ENCODE measurements at places on chromosomes 1 and 21.

DNA sequence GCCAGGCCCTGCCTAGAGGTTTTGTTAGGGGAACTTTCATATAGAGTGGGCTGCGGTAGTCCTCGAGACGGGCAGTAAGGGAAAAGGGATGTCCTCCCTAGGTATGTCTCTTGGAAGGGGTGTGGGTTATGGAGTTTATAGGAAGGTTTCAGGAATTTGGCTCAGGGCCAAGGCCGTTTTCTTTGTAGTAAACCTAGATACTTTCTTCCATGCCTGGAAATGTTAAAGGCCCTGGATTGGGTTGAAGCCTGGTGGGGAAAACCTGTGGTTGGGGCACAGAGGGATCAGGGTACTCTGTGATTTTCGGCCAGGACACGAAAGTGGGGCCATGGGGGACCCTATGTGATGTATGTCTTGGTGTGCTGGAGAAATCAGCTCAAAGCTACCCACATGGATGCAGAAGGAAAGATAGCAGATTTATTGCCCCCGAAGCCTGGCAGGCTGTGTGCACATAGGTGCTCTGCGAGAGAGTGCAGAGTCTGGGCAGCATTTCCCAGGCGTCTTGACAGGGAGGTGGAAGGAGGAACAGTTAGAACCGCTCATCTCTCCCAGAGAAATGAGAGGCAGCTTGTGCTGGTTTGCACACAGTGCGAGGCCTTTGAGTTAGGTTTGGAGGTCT is 1.7 kb downstream of the SNAP47 start:
- DNase-seq = no peak

GRCh38 chr1:210233495-210234328 is 1.1 kb downstream of the SERTAD4 start:
- DNase-seq = no peak

- no peak for DNase-seq
Observed at GRCh38 chr1:204828352-204828850, 42.3 kb upstream of the NFASC start.

DNA sequence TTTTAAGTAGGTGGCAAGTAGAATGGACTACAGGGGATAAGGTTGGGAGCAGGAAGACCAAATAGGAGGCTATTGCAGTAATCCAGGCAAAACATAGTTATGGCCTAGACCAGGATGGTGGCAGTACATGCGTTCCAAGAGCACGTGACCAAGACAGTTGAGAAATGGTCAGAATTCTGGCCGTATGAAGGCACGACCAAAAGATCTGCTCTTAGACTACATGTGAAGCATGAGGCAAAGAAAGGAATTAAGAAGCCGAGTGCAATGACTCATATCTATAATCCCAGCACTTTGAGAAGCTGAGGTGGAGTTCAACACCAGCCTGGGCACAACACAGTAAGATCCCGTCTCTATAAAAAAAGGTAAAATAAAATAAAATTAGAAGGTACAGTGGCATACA is 71.3 kb downstream of the LUZP1 start:
- DNase-seq = no peak

DNA sequence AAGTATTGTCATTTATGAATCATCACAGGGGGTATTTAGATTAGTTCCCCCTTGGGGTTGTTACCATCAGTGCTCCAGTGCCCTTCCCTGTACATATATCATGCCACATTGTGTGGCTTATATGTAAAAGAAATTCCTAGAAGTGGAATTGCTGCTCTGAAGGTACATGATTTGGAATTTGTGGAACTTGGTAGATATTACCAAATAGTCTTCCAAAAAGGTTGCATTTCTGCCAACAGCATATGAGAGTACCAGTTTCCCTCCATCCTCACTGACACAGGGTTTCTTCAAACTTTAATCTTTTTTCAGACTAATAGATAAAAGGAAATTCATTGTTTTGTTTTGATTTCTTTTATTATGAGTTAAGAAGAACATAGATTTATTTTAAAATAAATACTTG is 41.3 kb downstream of the AKNAD1 start:
- DNase-seq = no peak

DNA sequence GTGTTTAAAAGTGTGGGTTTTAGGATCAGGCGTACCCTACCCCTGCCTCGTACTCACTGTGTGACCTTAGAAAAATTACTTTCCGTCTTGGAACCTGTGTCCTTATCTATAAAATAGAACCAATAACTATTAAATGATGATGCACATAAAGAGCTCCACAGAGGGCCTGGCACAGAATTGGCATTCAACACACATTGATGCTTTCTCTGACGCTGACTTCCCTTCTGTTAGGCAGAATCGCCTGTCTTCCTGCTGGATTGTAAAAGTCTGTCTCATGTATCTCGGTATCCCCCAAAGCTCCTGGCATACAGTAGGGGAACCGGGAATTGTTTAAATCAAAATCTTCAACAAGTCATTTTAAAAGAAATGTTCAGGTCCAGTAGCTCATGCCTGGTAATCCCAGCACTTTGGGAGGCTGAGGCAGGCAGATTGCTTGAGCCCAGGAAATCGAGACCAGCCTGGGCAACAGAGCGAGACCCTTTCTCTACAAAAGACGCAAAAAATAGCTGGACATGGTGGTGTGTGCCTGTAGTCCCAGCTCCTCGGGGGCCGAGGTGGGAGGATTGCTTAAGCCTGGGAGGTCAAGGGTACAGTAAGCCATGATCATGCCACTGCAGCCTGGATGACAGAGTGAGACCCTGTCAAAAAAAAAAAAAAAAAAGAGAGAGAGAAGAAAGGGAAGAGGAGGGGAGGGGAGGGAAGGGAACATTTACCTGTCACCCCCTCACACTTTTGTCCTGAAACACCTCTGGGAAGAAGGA is 41.3 kb upstream of the FHAD1 start:
- DNase-seq = no peak

DNA sequence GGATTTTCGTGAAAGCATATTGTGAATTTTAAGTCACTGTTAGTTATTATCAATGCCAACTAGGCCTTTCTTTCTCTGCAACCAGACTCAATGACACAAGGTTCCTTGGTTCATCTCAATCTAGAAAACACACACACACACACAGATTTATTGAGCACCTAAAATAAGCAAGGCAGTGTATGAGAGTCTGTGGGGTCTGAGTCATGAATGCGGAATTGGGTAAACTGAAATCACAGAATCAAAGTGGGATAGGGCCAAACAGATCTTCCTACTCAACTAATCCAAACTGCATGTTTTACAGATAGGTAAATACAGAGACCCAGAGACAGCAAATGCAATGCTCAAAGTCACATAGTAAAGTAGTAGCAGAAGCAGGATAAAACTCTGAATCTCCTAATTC is 48.5 kb upstream of the NRDC start:
- no peak for DNase-seq

- DNase-seq = no peak
Observed at GRCh38 chr1:91929250-91929649, 20.0 kb upstream of the BRDT start.

- DNase-seq = no peak
Observed at GRCh38 chr1:223811634-223812101, 34.1 kb downstream of the TP53BP2 start.

DNA sequence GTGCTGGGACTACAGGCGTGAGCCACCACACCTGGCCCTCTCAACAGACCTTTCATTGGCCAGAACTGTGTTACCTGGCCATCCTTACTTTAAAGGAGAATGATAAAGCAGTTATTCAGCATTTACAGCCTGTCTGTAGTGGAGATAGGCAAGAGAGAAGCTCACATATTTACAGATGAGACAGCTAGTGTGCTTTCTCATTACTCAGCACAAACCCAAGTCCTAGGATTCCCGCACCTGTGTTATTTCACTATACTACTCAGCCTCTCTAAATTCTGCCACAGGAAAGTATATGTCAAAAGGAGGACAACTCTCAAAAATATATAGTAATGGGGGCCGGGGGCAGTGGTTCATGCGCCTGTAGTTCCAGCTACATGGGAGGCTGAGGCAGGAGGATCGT is 15.9 kb upstream of the MYOC start:
- DNase-seq = no peak

GRCh38 chr1:22326372-22326915 is 125.2 kb upstream of the ZBTB40 start:
- no peak for DNase-seq

DNA sequence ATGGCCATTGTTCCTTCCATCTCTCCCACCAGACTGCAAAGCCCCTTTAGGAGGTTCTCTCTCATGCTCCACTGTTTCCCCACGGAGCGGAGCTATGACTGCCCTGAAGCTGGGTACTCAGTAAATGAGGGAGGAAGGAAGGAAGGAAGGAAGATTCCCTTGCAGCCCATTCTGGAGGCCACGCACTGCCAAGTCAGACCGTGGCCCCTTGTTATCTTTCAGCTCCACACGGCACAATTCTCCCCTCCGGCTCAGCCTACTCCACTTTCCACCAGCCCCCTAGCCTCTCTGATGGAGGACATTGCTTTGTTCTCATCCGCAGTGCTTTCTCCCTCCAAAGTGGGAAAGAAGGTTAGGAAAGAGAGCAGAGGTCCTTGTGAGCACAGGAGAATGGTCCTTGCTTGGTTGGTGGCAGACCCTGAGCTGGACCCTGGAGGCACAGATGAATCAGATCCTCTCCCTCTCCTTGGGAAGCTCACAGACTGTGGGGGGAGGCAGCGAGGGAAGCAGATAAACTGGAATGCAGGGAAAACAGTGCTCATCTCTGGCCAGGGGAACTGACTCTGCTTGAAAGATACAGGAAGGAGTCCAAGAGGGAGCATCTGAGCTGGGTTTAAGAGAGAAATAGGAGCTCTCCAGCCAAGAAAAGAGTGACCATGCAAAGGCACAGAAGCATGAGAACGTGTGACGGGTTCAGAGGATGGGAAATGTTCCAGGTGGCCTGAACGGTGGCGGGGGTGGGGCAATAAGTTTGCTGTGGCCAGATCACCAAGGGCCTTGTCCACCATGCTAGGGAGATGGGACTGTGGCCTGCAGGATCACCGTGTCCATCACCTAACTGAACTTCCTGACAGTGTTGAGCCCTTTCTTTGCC is 52.6 kb downstream of the GLIS1 start:
- DNase-seq = no peak

DNA sequence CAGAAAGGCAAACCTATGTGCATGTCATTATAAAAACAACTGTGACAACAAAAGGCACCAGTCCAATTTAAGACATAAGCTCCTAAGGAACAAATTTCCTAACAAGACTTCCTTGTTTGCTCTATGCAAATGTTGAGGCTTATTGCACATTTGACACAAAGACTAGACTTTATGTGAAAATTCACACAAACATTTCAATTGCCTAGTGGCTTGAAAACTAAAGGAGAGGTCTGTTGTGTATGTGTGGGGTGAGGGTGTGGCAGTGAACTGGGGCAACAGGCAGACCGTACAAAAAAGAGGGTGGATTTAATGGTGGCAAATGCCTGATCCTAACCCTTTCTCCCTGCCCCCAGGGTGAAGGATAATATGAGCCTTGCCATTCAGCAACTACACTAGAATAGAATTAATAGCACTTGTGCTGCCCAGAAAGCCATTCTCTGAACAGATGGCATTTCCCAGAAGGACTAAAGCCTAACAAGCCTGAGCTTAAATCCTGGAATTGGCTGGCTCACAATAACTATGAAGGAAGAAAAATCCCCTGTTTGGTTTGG is 73.9 kb downstream of the GLUL start:
- no peak for DNase-seq

DNA sequence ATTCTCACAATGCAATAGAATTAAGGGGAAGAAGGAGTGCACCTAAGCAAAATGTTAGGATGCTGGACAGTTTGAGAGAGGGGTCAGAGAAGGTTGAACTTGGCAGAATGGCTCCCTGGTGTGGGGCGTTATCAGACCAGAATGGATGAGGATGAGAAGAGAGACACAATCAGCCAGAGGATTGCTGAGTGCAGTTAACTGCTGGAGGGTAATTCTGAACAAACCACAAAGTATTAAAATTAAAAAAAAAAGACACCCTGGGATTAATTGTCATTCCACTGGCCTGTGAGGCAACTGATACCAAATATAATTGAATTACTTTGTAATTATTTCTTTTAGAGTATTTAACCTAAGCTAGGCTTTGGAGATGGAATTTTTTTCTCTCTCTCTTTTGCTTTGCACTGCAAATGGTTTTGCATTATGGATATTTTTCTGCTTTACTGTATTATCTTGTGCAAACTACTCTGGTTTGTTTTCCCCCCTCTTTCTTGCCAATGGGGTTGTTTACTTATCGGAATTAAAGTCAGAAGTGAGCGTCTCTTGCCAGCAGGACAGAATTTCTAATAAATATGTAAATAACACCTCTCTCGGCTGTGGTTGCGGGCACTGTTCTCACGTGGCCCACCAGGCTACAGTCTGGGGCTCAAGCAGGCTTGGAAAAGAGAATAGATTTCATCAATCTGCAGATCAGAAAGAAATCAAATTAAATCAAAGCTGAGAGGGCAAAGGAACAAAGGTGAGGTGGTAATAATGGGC is 572.9 kb upstream of the CAMK1G start:
- no peak for DNase-seq

DNA sequence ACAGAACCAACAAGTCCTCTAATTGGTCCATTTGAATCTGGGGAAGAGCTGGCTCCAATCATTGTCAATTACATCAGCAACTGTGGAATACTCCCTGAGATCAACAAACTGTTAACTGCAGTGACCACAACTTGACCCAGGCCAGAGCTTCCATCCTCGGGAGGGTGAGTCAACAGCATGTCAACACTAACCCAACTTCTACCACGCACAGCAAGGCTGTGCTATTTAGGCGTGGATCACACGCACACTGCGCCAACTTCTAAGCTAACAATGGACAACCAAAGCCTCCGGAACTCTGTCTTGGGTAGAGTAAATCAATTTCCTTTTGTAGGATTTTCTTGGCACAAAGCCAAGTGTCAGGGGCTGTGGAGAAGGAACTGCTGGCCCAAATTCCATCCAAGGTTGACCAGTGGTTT is 30.4 kb downstream of the APP start:
- DNase-seq = no peak

- no peak for DNase-seq
Observed at GRCh38 chr1:82621076-82621475, 820.3 kb downstream of the ADGRL2 start.

DNA sequence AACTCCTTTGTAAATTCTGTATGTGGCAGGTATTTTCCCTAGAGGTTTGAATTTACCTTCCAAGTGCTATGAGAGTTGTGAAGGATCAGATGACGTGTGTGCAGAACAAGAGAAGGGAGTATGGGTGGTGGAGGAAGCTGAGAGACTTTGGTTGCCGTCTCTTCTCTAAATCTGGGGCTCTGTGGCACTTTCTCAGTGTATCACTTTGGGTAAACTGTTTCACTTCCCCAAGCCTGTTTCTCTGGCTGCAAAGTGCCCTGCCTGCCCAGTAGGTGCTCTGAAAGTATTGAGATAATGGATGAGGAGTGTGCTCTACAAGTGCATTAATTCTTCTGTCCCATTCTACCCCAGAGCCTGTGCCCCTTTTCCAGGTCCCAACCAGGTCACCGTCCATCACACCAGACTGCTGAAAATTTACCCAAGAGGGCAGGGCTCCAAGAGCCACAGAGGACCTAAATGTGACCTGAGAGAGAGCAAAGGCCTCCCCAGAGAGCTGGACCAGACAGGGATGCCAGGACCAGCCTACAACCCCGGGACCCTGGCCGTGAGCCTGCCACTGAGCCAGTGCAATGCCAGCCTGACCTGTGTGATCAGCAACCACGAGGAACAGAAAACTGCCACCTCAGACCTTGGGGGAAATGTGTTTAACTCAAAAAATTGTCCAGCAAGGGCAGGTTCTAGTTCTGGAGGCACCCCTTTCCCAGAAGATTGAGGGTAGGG is 131.6 kb upstream of the ETV3 start:
- no peak for DNase-seq

Data from CD8-positive, alpha-beta T cell (primary cell).